WTC11 (cell line): ENCODE measurements at places on chromosomes 6 and 20. TPM values are rescaled to one million over a fixed set of nuclear protein-coding genes. Genes with fewer than 3 reads are reported as not detected.
A peak's percentile ranks its signal among the peaks of the same experiment; 100 is the strongest.

LY6G6C gene
- 0.21 to 0.35 TPM in 2 of 3 replicates, not detected in the other for total RNA-seq

NKX2-4 gene
- total RNA-seq, result 0.07 to 0.11 TPM in 2 of 3 replicates, not detected in the other

NKAPL gene
- total RNA-seq, result 0.26 to 0.46 TPM (median 0.41 TPM) in 3 replicates

CLVS2 gene
- 0.46 to 0.90 TPM (median 0.60 TPM) in 3 replicates for total RNA-seq

BPI gene
- not detected in 3 replicates for total RNA-seq

FUCA2 gene
- total RNA-seq, result 48.5 to 55.4 TPM (median 51.8 TPM) in 3 replicates

KIF13A gene
- total RNA-seq, result 27.8 to 32.7 TPM (median 27.8 TPM) in 3 replicates

ADGRG6 gene
- 3.3 to 6.1 TPM (median 5.3 TPM) in 3 replicates for total RNA-seq

LINC00237 gene
- total RNA-seq, result 0.78 to 3.1 TPM (median 0.80 TPM) in 3 replicates

ANKS1A gene
- total RNA-seq, result 32.7 to 35.0 TPM (median 32.7 TPM) in 3 replicates

GLP1R gene
- total RNA-seq, result 1.8 to 2.2 TPM (median 2.1 TPM) in 3 replicates

- peak; percentile 80 for DNase-seq
Observed at GRCh38 chr6:28597217-28597835, 71.6 kb downstream of the GPX5 start.

- no peak for DNase-seq
Observed at GRCh38 chr6:123393331-123393730, 243.4 kb downstream of the TRDN start.

DNA sequence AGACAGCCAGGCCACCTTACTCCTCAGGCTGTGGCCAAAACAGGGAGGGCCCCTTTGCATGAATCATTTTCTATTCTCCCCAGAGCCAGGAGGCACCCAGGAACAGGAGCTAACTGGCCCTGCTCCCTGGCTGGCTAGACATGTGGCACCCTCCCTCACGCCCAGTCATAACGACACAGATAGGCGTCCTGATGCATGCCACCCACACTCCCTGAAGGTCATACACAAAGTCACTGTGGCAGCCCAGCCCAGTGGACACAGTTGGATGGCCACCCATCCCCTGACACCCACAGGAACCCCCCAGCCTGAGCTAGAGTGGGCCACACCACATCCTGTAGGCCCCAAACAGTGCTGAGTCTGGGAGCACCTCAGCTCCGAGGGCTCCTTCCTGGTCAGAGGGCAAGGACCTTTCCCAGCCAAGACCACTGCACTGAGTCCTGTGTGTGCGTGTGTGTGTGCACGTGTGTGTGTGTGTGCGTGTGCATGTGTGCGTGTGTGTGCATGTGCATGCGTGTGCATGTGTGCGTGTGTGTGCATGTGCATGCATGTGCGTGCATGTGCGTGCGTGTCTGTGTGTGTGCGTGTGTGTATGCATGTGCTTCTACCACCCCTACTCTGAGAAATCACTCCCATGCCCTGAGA is 21.6 kb downstream of the TFEB start:
- DNase-seq, result no peak

DNA sequence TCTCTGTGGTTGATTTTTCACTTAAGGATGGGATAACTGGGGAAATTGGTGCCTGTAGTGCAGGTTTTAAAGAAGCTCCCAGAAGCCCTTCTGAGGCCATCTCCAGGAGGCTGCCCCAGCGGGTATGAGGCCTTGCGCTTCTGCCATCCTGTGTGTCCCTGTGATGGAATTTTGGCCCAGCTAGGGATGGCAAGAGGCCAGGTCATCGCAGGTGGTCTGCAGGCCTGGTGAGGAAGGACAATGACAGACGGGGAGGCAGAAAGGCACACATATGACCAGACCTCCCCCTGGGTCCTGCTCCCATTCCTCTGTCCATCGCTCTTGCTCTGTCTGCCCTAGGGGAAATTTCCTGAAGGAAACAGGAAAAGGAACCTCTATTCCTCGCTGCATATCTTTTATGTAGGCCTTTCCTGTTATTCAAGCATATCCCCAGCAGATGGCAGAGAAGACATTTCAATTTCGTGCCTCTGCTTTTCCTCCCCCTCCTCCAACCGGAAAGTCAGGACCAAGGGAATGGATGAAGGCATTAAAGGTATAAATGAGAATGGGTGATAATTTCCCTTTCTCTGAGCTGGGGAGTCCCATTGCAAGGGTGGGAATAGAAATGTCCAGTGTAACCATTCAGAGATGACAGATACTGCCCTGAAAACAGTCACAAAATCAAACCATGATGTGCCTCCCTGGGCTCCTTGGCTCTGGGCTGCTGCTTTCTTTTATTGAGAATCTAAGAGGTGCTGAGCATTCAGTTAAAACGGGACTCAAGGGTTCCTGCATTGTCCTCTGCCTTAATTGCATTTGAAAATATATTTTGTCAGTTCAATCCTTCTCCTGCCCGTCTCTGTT is 17.6 kb upstream of the HLA-F start:
- DNase-seq, result no peak

DNA sequence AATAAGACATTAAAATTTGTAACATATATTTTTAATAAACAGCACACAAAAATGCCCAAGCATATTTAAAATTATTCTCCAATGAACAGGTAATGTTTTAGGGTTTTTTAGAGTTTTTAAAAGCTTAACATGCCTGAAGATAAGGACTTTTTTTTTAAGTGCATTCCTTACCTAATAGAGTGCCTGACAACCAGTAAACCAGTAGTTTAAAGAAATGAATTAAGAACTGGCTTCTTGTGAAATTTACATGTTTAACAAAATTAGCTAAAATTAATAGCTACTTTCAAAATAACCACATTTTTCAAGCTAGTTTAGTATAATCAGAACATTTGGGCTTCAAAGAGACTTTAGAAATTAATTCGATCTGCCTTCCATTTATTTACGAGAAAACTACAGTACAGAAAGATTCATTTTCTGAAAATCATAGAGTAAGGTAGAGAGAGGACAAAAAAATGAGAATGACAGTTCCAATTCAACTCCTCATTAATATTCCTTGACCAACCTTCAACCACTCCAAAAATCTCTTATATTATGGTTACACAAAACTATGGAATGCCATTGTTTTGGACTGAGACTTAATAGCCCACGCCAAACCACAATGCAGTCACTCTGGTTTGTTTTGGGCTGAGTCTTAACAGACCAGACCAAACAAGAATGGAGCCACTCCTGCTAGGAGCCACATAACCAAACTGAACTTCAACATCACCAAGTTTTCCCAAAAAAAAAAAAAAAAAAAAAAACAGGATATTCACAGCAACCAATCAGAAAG is 5.7 kb upstream of the PLN start:
- no peak for DNase-seq

DNA sequence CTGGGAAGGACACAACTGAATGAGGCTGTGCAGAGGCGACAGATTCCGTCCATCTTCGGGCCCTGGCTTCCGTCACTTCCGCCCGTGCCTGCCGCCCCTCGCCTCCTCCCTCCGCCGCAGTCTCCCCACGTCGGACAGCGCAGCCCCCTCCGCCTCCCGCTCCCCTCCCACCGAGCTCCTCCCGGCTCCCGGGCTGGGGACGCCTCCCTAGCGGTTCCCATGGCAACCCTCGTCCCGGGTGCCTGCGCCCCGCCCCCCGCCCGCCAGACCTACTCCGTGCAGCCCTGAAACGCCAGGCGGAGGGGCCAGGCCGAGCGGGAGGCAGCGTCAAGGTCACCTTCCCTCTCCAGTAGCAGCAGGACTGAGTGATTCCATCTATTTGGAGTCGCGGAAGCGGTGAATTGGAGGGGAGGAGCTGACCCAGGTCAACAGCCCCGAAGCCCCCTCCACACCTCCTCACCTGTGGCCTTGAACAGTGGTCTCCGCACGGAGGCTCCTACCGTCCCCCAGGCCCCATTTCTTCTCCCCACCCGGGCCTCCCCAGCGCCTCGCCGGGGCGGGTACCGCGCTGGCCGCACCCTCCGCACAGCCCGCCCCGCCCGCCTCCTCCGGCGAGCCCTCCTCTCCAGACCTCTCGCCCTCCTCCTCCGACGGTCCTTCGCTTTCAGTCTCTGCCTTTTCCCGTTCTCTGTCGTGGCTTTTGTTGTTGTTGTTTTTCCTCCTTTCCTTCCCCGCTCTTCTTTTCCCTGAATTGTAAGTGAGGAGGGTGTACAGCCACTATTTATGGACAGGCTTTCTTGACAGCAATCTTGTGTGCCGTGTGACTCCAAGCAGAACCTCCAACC is 951 bp downstream of the NRSN2 start:
- DNase-seq, result peak; percentile 97

DNA sequence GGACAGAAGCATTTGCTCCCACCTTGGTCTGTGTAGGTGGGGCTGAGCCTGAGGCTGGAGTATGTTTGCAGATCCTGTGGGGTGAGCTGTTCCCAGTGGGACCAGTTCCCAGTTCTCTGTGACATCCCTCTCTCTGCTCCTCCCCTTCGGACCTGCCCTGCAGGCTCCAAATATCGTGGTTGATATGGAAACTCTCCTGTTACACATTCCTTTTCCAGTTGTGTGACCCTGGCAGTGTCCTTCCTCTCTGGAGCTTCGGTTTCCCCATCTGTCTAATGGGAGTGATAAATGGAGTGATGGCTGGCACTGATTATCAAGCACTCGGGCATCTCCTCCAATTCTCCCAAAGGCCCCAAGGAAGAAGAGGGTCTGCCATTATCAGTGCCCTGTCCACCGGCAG is 15.7 kb upstream of the TGM2 start:
- DNase-seq, result no peak

GRCh38 chr6:142469220-142469619 is 167.4 kb downstream of the ADGRG6 start:
- DNase-seq, result no peak

GRCh38 chr6:81995548-81996289 is 243.2 kb upstream of the TENT5A start:
- no peak for DNase-seq

- no peak for DNase-seq
Observed at GRCh38 chr20:15643713-15644112, 929.5 kb downstream of the KIF16B start.

GRCh38 chr6:11821781-11822180 is 43.2 kb upstream of the ADTRP start:
- DNase-seq, result no peak

GRCh38 chr20:19828232-19828631 is 70.2 kb downstream of the RIN2 start:
- no peak for DNase-seq

DNA sequence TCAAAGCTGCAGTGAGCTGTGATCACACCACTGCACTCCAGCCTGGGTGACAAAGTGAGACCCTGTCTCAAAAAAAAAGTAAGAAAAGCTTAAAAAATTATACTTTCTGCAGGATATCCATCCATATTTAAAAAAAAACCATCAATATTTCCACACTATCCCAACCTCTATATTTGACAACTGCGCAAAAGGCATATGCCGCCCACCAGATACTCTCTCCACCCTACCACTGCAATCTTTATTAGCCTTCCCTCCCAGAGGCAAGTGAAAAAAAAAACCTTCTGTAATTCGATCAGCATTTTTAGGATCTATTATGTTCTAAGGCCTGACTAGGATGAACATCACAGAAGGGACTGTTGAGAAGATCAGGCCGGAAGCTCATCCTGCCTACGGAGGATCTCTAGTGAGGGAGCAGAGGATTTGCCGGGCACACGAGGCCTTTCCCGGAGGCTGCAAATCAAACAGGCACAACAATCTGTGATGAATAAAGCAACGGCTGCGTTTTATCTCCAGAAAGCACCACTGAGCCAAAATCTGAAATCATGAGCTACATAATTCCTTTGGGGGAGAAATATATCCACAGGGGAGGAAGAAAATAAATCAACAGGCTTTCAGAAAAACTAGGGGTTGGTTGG is 65.9 kb downstream of the GFOD1 start:
- no peak for DNase-seq

- DNase-seq, result no peak
Observed at GRCh38 chr6:44190715-44191114, 26.0 kb upstream of the MYMX start.

- no peak for DNase-seq
Observed at GRCh38 chr6:137056121-137056880, 11.5 kb upstream of the IL20RA start.

GRCh38 chr6:26123947-26124780 is 36.9 kb downstream of the HFE start:
- DNase-seq, result peak; percentile 75
